Osteocyte (in vitro differentiated cells): ENCODE measurements at places on chromosomes 3 and 15.

- DNase-seq: no peak
Measured at GRCh38 chr3:38163117-38163840, 2.1 kb upstream of the OXSR1 start.

GRCh38 chr3:146160964-146161662, at the start of gene PLOD2:
Gene PLOD2, minus strand, starts transcription at chr3:146161184. Its CDS starts 195 bp downstream, at chr3:146160989.
- DNase-seq: peak; percentile 94

DNA sequence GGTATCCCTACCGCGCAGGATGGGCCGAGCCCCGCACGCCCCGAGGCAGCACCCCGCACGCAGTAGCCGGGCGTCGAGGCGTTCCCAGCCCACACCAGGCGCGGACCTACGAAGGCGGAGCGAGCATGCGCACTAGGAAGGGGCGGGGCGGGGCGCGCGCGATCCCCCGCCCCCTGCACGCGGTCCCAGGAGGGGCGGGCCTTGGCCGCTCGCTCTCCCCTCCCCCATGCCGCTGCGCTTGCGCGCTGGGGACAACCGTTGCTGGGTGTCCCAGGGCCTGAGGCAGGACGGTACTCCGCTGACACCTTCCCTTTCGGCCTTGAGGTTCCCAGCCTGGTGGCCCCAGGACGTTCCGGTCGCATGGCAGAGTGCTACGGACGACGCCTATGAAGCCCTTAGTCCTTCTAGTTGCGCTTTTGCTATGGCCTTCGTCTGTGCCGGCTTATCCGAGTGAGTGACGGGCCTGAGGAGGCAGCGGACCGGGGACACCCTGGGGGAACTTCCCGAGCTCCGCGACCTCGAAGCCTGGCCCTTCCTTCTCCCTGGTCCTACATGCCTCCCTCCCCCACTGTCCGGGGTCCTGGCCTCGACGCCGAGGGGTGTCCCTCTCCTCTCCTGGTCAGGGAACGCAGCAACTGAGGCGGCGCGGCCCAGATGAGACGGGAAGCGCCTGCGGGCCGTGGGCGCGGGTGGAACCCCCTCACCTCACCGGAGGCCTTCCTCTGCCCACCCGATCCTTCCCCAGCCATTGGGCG, at the start of gene SPESP1:
Gene SPESP1 (plus strand): TSS at position 258 of the 755 bp plus-strand sequence. CDS start 129 bp downstream, at position 387.
- no peak for DNase-seq

- DNase-seq: no peak
Measured at GRCh38 chr15:98067339-98067738, 106.8 kb downstream of the ARRDC4 start.

DNA sequence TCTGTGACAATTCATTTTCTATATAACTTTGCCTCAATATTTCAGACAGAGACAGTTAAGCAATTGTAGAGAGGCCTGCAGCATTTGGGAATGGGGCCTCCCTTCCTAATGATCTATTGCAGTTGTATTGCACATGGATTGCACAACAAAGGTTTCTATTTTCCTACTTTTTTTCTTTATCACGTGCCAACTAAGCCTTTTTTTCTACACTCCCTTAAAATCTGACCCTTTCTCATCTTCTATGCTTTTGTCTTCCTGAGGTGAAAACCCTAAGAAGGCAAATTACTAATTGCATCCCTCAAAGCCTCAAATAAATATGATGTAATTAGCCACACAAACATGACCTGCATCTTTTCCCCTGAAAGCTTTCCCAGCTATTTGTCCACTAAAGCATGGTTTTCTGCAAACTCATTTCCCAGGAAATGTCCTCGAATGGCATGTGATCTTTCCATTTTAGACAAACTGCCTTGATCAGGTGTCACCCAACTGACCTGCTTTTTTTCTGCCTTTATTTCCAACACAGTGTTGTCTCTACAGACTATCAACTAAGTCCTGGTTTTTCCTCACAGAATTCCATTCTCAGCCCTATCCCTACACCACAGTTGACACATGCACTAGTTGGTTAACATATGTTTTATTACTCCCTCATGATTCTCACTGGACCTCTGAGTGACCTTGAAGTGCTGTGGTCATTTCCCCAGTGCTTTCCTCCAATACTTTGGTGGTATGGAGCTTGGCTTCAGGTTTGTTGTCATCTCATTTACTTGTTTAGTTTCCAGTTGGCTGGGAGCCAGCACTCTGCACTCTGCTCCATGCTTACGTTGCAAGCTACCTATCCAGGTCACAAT, 31.9 kb upstream of the TSC22D2 start:
- DNase-seq: no peak

DNA sequence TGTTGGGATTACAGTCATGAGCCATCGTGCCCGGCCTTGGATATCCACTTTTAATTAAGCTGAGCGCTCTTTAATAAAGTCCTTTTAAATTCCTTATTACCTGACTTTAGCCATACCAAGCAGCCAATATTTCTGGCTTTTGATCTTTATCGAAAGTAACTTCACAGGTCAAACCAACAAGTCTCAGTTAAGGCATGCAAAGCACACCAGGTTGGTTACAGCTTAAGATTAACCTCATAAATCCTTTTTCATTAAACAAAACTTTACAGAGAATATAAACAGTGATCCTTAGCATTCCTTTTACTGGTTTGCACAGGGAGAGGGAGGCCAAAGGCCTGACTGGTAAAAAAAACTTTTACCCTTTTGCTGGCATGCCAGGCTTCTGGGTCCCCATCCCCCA, 17.7 kb downstream of the ZNF662 start:
- DNase-seq: no peak

DNA sequence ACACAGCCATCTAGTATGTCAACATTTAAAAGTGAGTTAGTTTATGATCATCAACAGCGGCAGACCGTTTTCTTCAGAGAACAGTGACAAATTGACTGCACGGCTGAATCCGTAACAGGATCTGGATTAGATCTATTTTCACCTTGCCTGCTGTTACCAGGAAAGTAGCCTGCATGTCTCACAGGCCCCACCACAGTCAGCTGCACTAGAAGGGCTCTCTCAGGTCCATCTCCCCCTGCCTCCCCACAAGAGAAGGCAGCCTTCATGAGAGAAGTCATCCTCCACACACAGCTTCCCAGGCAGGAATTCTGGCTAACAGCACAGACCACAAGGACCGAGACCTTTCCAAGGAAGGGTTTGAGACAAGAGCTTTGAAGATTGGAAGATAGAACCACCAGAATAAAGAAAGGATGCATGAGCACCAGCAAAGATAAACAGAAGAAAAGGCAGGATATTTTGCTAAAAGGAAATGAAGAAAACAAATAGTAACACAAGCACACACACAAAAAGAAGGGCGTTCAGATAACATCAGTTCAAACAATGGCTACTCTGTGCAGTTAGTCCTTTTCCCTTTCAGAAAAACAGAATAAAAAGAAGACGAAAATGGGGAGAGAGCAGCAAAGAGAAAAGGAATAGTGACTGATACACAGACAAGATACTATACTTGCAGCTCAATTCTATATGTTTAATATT, 127.5 kb downstream of the SNRK start:
- no peak for DNase-seq

DNA sequence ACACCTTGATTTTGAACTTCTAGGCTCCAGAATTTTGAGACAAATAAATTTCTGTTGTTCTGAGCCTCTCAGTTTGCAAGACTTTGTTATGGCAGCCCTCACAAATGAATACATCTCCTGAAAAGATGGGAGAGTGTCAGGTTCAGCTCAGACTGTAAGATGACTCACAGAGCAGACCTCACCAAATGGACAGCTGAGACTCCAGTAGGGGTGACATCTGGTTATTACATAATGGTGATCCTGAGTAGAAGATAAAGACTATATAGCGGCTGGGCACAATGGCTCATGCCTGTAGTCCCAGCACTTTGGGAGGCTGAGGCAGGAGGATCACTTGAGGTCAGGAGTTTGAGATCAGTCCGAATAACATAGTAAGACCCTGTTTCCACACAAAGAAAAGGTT, 26.2 kb upstream of the MTMR14 start:
- DNase-seq: no peak

DNA sequence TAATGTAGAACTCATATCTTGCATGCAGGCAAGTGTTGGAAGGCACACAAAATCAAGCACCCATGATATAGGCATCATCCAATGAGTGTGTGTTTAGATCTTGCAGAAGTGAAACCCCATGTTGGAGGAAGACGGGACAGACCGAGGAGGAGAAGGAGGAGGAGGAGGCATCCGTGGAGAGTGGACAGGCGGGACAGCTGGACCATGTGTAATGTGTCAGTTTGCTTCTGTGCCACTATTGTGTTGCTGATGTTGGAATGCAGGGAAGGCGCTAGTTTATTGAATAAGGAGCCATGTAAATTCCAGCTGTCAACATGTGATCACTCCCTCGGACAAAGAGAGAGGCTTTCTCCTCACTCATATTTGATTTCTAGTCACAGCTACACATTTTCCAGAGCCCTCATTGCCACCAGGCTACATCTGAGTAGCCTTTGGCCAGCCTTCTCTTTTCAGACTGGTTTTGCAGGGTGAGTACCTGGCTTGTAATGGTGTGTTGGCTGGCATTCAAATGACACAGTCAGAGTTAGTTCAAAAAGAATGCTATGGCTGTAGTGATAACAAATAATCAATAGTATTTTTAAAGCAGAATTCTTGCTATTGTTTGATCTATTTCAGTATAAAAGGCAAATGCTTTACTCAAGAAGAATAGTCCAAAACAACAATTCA, 1037.6 kb upstream of the NR2F2 start:
- no peak for DNase-seq

GRCh38 chr15:51668446-51668845, 12.9 kb upstream of the SCG3 start:
- DNase-seq: no peak

DNA sequence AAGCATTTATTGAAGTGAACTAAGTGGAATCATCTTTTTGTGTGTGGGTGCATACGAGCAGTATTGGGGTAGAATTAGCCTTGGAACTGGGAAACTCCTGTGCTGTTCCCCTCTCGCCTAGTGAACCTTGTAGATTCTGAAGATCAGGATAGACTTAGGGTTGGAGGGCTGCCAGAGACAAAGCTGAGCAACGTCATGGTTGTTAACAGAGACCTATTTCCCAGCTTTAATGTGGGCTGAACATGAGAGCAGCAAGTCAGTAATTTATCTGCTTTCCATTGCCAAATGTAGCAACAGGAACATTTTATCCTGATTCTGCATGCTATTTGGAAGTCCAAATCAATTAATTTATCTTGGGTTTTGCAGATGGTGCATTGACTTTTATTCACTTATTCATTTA, 246.6 kb downstream of the IL20RB start:
- no peak for DNase-seq

DNA sequence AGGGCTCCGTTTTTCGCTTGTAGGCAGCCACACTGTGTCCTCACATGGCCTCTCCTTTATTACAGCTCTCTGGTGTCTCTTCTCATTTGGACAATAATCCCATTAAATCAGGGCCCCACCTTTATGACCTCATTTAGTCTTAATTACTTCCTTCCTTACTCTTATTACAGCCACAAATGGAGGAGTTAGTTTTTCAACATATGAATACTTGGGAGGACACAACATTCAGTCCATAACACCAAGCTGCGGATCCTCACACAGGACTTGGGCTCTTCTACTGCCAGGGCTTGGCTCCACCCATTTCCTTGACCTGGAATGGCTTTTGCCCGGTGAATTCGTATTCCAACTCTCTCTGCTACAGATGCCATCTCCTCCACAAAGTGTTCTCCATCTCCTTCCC, 74.3 kb upstream of the SLC7A14 start:
- DNase-seq: no peak

GRCh38 chr3:127038466-127038865, 55.6 kb downstream of the PLXNA1 start:
- DNase-seq: no peak

GRCh38 chr3:57088503-57088902, 28.0 kb downstream of the SPATA12 start:
- DNase-seq: no peak

DNA sequence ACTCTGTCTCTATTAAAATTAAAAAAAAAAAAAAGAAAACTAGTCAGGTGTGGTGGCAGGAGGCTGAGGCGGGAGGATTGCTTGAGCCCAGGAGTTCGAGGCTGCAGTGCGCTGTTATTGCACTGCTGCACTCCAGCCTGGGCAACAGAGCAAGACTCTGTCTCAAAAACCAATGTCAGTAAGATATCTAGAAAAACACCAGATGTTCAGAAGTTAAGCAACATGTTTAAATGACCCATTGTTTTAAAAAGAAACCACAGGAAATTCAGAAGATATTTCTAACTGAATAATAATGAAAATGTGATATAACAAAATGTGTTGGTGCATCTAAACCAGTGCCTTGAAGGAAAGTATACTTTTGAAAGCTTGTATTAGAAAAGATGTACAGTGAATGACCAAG, 203.4 kb upstream of the CGNL1 start:
- DNase-seq: no peak

DNA sequence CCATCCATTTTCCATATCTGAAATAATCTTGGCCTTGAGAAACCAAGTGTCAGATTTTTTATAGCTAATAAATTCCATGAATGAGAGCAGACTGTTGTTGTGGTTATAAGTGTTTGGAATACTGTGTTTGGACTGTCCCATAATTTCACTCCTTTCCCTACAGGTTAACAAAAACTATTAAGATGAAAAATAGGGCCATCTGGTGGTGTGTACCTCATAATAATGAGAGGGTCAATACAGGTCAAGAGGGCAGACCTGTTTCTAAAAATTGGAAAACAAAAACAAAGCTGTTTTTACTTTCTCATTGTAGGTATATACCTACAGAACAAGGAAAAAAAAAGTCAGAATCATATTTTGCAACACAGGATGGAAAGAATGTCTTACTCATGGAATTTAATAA, 553.8 kb upstream of the SGO1 start:
- no peak for DNase-seq

GRCh38 chr3:110323349-110323748, 748.3 kb upstream of the NECTIN3 start:
- DNase-seq: no peak

DNA sequence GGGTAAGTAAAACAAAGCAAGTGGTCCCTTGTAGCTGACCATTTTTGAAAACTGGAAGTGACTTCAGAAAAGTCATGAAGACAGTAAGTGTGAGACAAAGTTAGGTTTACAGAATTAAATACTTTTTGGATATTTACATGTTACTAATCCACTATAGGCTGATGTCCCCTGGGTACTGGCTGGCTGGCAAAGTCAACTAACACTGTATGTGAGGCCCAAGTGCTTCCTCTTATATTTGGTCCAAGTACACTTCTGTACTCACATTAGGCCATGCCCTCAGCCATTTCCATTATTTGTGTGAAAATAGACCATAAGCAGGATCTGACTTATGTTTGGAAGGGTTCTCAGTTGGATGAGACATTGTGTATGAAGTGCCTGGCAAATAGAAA, 5.5 kb upstream of the LEKR1 start:
- DNase-seq: no peak

GRCh38 chr3:123499322-123499721, 50.4 kb upstream of the ADCY5 start:
- no peak for DNase-seq

DNA sequence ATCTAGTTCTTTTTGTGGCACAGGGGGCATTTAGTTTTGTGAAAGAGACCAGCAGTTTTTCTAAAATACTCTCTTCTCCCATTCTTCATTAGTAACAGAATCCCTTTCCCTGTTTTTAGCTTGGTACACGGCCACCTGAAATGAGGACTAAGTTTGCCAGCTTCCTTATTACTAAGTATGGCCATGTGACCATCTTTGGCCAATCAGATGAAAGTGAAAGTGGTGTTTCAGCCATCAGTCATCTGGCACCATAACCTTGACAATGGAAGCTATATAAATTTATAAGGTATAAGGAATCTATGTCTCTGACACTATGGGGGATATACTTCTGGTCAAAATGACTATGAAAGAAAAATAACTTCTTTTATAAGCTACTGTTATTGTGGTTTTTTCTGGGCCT, 570.4 kb downstream of the AGBL1 start:
- no peak for DNase-seq
